ENCODE measurements at places on chromosomes 5 and 9.
A peak's percentile ranks its signal among the peaks of the same experiment; 100 is the strongest.

DNA sequence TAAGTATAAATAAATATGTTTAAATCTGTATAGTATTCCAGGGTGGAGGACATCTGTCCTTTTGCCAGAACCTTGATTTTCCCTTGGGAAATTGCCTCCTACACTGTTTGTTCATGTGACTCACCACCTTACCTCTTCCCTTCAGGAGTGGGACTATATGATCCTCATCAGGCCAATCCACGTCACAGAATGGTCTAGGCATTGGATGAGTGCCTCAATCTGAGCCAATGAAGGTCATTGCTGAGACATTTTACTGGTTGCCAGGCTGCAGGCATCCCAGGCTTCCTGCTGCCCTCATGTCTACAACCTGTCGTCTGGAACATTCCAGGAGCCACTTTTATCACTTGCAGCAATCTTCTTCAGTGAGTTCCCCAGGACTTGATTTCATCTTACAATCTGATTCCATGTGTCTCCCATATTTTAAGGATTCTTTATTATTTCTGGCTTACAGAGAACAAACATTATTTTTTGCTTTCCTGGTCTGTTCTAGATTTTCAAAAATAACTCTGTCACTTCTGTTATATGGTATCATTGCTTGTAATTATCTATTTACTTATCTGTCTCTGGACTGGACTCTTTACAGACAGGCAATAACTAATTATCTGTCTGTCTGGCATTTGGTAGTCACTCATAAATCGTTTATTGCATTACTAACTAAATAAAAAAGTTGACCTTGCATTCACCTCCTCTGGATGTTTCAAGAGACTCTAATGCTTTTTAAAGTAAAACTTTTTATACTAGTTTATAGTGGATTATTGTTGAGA lies 107.3 kb upstream of the APC start:
- DNase-seq = no peak

DNA sequence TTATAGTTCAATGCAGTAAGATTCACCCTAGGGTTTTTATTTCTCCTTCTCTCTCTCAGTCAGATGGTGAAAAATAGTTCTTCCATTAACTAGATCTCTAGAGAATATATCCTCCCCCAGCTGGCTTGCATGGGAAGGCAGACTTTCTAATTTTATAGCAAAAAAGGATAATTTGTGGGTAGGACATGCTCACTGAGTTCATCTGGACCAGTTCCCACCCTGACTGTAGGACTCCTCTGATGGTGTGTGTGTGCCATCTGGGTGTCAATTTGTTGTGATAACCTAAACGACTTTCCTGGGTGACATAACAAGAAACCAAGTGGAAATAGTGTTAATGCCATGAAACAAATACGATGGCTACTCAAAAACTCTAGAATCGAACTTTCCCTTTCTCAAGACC lies 44.9 kb downstream of the APBA1 start:
- no peak for DNase-seq

- DNase-seq = no peak
These were observed 157.5 kb downstream of the ADAMTS6 start for GRCh38 chr5:65324226-65324625.

DNA sequence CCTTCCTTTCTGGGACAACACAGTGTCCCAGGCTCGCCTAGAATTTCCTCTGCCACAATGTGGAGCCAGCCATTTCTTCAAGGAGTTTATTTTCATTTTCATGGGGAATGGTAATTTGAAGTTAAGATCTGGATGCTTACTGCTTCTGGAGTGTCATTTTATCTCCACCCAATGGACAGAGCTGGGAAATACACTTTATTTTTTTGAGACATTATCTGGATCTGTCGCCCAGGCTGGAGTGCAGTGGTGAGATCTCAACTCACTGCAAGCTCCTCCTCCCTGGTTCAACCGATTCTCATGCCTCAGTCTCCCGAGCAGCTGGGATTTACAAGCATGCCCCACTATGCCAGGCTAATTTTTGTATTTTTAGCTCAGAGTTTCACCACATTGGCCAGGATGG lies 12.7 kb upstream of the THG1L start:
- DNase-seq = no peak

- DNase-seq = no peak
These were observed 469.8 kb downstream of the ACTL7B start for GRCh38 chr9:108386032-108386431.

GRCh38 chr5:1751026-1751863 lies 48.4 kb downstream of the MRPL36 start:
- no peak for DNase-seq

GRCh38 chr5:157540707-157541446 lies 34.7 kb downstream of the ADAM19 start:
- DNase-seq = peak; percentile 26

- DNase-seq = no peak
These were observed 15.9 kb upstream of the OMD start for GRCh38 chr9:92439921-92440750.

- no peak for DNase-seq
These were observed 47.1 kb upstream of the CTSL start for GRCh38 chr9:87678650-87679355.

DNA sequence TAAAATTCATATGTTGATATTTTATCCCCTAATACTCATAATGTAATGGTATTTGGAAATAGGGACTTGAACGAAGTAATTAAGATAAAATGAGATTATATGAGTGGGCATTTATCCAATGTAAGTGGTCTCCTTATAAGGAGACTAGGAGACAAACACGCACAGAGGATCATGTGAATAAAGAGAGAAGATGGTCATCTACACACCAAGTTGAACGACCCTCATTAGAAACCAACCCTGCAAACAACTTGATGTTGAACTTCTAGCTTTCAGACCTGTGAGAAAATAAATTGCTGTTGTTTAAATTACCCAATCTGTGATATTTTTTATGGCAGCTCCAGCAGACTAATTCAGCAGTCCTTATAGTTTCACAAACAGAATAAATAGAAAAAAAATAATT lies 27.5 kb upstream of the SELENOP start:
- no peak for DNase-seq

DNA sequence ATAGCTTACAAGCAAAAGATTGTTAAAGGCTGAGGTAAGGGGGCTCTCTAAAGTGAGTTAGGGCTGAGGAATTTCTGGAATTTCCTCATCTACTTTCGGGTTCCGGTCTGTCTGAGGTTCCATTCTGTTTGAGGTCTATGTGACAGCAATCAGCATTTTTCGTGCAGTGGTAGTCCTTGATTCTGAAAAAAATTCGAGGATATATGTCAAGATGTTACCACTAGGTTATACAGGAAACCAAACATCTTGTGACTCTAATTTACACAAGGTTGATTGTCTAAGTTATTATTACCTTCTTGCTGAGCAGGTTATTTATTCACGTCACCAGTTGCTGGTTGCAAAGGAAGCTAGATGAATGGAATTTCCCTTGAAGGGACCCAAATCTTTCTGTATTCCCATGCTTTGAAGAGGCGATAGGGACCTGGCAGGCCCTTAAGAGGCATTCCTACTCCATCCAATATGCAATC lies 35.2 kb downstream of the RLN2 start:
- no peak for DNase-seq

GRCh38 chr9:91790917-91791316 lies 159.1 kb downstream of the ROR2 start:
- no peak for DNase-seq

GRCh38 chr9:87494970-87495471 lies 2.6 kb upstream of the DAPK1 start:
- no peak for DNase-seq

GRCh38 chr5:35282810-35283209 lies 52.5 kb upstream of the PRLR start:
- DNase-seq = no peak

GRCh38 chr5:43699910-43700309 lies 96.9 kb downstream of the NNT start:
- no peak for DNase-seq

GRCh38 chr5:165026971-165027370 lies 1521.6 kb downstream of the MAT2B start:
- no peak for DNase-seq

DNA sequence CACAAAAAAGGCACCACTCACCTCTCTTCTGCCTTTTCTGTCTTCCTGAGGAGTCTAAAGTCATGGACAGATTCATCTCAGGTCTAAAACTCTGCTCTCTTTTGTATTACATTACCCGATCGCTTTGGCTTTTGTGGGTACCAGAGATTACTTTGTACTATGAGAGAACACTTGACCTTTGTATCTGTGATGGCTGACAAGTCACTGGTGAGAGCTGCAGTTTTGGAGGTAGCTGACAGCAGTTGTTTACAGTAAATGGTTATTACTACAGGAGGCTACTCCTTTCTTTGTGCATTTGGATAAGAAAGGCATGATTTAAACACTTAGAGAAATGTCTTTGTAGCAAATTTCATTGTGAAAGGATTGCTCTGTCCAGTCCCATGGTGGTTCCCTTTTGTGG lies 307.3 kb downstream of the FBXL17 start:
- no peak for DNase-seq

GRCh38 chr9:127537792-127538191 lies 74.3 kb upstream of the STXBP1 start:
- DNase-seq = no peak

GRCh38 chr5:136082390-136083193 lies 50.1 kb upstream of the SMAD5 start:
- peak; percentile 23 for DNase-seq

GRCh38 chr5:135447298-135447929 lies at the start of gene DCANP1:
Gene DCANP1, minus strand, starts transcription at chr5:135447348. Its CDS starts 240 bp downstream, at chr5:135447108.
- no peak for DNase-seq

GRCh38 chr5:137734331-137734730 lies 1.6 kb downstream of the KLHL3 start:
- no peak for DNase-seq

GRCh38 chr5:125295405-125295872 lies 549.0 kb upstream of the ZNF608 start:
- no peak for DNase-seq

GRCh38 chr9:121914017-121914595 lies 179.0 kb downstream of the TTLL11 start:
- no peak for DNase-seq

DNA sequence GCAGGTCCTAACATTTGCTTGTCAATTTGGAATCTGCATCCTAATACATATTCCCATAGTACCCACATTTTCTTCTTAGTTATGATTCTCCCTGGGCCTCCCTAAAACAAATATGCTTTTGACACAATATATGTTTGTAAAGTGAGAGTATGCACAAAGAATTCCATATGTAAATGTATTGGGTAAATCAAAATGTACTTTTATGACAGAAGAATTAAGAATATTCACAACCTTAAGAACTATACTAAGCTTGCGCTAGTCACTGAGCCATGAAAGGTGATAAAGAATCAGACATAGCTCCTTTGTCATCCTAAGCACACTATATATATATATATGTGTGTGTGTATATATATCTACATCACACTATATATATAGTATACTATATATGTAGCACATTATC lies 438.5 kb downstream of the ACTL7B start:
- DNase-seq = no peak

DNA sequence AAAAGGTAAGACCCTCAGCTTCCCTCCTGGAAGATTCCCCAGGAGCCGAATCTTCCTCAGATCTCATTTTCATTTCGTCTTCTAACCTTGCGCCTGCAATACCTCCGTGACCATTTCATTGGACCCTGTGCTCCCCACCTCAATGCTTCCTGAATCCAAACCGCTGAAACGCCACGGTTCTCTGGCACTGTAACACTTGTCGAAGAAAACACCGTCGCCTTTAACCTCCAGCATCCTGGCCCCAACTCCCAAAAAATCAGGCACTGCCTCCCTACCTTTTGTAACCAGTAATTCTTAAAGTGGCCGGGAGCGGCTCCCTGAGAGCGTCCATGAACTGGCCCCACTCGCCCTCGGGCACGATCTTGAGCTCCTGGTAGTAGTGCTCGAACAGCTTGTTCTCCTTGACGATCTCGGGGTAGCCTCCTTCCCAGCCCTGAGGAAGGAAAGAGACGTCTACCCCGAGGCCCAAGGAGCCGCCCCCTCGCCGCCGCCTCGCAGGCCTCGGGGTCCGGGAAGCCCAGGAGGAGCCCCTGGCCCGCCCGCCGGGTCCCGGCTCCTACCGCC lies 438 bp downstream of the NSUN2 start:
- DNase-seq = no peak

DNA sequence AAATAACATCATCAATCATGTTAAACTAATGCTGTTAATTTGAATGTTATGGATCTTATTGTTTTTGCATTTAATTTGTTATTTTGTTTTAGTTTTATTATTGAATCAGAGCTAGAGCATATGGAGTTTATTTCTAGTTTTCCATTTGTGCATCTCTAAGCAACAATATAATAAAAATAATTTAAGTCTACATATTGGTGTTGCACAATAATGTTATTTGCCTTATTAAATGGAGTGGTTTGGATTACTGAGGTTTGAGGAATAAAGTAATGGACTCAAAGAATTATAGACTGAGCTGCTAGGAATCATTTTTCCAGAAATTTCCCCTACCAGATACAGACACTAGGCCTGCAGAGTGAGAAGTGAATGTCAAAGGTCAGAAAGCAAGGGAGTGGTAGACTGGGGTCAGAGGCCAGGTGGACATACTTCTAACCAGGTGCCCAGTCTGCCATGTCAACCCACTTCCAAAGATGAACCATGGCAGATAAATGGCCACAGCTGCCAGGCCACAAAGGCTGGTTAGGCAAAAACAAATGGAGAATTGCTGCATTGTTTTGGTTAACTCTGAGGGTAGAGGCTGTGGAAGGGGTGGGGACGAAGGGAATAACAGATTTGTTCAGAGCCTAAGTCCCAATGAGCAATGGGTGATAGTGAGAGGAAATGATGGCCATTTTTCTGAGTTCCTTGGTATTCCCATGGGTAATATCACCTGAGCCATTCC lies 113.1 kb downstream of the FBXL7 start:
- no peak for DNase-seq

- DNase-seq = no peak
These were observed 1146.9 kb downstream of the EFNA5 start for GRCh38 chr5:106523852-106524251.

- no peak for DNase-seq
These were observed 1.2 kb downstream of the EXOC3 start for GRCh38 chr5:444226-444625.
